ENCODE measurements at places on chromosomes 7 and 10.

DNA sequence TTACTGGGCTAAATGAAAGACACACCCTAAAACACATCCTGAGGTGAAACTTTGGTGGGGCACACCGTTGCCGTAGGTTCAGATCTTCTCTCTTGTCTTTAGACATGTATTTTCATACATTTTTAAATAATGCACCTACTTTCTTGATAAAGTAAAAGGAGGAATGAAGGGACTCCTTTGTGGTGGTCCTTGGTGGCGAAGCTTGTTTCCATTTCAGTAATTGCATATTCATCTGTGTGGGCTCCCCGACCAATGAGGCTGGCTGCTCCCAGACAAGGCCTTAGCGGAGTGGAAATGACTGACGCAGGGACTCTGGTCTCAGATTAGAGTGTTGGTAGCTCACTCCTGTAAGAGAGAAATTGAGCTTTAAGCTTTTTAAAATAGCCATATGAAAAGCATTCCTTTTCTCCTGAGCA, 815 bp downstream of the CCSER2 start:
- peak; percentile 50 for DNase-seq

DNA sequence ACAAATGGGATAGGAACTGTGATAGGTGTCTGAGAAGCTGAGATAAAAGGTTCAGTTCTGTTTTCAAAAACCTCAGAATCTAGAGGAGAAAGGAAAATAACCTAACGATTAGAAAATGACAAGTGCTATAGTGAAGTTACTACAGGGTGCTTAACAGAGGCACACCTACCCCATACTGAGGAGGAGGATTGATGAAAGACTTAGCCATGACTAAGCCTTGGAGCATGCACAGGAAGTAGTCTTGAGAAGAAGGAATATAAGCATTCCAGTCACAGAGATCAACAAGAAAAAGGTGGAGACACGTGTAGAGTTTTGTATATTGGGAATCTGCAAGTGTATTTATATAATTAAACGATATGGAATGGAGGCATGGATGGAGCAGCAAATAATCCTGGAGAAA, 1225.5 kb upstream of the CELF2 start:
- no peak for DNase-seq

GRCh38 chr10:57815949-57816348, 451.7 kb downstream of the IPMK start:
- no peak for DNase-seq

GRCh38 chr7:706721-707120, 19.8 kb upstream of the DNAAF5 start:
- no peak for DNase-seq

GRCh38 chr7:40393660-40394059, 258.9 kb downstream of the SUGCT start:
- no peak for DNase-seq
